ENCODE measurements at places on chromosomes 5 and 9. TPM values are rescaled to one million over a fixed set of nuclear protein-coding genes. Genes with fewer than 3 reads are reported as not detected.

DNA sequence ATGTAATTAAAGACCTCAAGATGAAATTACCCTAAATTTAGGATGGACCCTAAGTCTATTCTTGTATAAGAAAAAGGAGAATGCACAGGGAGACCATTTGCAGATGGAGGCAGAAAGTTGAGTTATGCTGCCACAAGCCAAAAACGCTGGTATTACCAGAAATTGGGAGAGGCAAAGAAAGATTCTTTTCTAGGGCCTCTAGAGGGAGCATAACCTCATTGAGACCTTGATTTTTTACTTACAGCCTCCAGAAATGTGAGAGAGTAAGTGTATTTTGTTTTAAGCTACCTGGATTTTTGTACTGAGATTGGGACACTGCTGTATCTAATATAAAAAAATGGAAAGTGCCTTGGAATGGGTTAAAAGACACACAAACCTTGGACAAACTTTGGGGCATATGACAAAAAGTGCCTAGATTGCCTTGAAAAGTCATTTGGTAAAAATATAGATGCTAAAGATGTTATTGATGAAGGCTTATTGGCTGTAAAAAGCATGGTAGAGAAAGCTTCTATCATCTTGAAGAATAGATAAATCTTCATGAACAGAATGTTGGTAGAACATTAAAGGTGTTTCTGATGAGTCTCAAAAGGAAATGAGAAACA, 174.7 kb upstream of the PRDM9 start:
- H3K4me3 ChIP-seq, result no peak overlapping the region
- H3K27me3 ChIP-seq, result no peaks in the 10 kb centered on the region
- H3K36me3 ChIP-seq, result no peaks in the 10 kb centered on the region
- H3K27ac ChIP-seq, result no peak overlapping the region
- H3K4me1 ChIP-seq, result no peaks in the 10 kb centered on the region

DNA sequence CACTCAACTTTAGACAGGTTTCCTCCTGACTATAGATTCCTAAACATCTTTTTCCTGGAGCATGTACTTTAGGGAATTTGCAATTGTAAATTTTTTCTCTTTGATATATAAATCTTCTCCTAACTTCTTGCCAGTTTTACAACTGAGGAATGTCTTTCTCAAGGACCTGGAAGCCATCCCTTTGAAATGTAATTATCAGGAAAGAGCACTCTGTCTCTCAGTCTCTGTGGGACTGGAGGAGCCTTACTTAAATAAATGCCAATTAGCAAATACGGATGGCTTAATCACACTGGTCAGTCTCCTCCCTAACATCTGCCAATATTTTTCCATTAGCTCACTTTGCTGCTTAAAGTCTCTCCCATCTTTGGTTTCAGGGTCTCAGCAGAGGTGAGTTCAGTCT, 344.3 kb upstream of the ARRDC3 start:
- no peaks in the 10 kb centered on the region for H3K27me3 ChIP-seq
- no peak overlapping the region for H3K4me3 ChIP-seq
- H3K27ac ChIP-seq, result no peak overlapping the region
- no peaks in the 10 kb centered on the region for H3K36me3 ChIP-seq
- DNase-seq, result no peak

DNA sequence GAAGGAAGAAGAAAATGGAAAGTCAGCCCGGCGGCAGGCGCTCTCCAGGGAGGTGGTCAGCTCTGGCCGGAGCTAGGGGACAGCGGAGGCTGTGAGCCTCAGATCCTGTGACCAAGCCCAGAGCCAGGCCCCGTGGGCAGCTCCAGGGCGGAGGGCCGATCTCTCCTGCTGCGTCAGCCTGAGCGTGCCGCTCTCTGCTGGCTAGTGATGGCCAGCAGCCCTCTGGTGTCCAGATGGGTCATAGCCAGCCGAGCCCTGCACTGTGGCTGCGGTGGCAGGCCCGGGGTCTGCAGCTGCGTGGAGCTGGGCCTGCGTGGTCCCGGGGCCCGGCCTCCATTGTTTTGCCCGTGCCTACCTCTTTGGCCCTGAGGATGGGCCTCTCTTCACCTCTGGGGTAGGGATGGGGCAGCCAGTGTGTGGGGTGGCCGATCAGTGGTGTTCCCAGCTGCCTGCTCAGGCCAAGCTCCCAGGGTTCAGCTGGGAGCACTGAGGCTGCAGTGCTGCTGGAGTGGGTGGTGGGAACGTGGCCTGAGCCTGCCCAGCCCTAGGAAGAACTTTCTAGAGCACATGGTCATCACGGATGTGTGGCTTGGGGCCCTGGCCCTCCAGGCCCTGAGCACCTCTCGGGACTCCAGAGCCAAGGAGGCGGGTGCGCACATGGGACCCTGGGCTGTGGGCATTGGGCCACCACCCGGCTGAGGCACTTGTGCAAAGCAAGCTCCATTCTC, 17.1 kb upstream of the NRARP start:
- H3K36me3 ChIP-seq, result no peaks in the 10 kb centered on the region
- DNase-seq, result peak; percentile 62
- H3K27me3 ChIP-seq, result no peaks in the 10 kb centered on the region
- H3K4me1 ChIP-seq, result peaks cover 4% of the 10 kb centered on the region
- no peak overlapping the region for H3K4me3 ChIP-seq

- H3K27ac ChIP-seq, result peak overlapping the region; percentile 67
- peaks cover 13% of the 10 kb centered on the region for H3K36me3 ChIP-seq
- H3K4me1 ChIP-seq, result peaks cover 13% of the 10 kb centered on the region
- no peaks in the 10 kb centered on the region for H3K27me3 ChIP-seq
These were observed 26.9 kb upstream of the FAM120AOS start for GRCh38 chr9:93480262-93480661.

Gene NEUROG1
- not detected for polyA plus RNA-seq

- peak overlapping the region; percentile 95 for H3K27ac ChIP-seq
- peaks cover 12% of the 10 kb centered on the region for H3K4me1 ChIP-seq
- peak; percentile 68 for DNase-seq
- H3K27me3 ChIP-seq, result no peaks in the 10 kb centered on the region
- peak overlapping the region; percentile 91 for H3K4me3 ChIP-seq
- no peaks in the 10 kb centered on the region for H3K36me3 ChIP-seq
These were observed 572 bp downstream of the NR4A3 start for GRCh38 chr9:99822109-99822805.

Gene HDAC3
- polyA plus RNA-seq, result 104 TPM

DNA sequence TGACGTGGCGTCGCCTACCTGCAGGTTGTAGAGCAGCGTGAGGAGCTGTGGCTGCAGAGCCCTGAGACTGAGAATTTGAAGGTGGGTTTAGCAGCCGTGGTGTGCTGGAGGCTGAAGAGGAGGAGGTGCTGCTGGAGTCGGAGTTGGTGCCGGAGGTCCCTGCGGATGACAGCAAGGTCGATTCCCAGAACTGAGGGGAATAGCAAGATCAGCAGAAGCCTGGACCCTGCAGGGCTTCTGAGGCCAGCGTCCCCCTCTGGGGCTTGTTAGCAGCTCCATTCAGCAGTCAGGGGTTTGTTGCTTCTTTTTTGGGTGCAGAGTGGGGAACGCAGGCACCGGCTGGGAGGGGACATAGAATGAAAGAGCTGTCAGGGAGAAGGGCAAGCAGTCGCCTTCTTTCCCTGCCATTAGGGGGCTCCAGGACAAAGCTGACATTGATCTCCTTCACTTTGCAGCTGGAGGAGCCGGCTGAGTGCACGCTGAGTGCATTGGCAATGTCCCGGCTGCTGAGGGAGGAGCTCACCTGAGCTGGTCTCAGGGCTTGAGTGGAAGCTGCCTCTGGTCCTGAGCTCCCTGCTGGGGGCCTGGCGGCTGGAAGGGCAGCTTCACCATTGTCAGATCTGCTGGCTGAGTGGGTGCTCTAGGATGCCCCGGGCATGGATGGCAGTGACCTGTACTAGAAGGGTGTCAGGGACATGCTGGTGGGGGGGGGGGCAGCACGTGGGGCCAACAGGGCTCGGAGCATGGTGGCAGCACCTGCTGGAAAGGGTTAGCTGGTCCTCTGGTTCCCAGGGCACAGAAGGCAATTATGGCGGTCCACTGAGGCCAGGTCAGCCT, 20.8 kb downstream of the OBP2B start:
- H3K27ac ChIP-seq, result no peak overlapping the region
- peak; percentile 57 for DNase-seq
- H3K36me3 ChIP-seq, result no peaks in the 10 kb centered on the region
- H3K27me3 ChIP-seq, result peaks cover 50% of the 10 kb centered on the region

- no peak overlapping the region for H3K4me3 ChIP-seq
- no peaks in the 10 kb centered on the region for H3K27me3 ChIP-seq
- H3K36me3 ChIP-seq, result no peaks in the 10 kb centered on the region
- H3K27ac ChIP-seq, result no peak overlapping the region
- DNase-seq, result no peak
- H3K4me1 ChIP-seq, result no peaks in the 10 kb centered on the region
These were observed 159.0 kb downstream of the TUSC1 start for GRCh38 chr9:25519286-25519685.

- no peaks in the 10 kb centered on the region for H3K36me3 ChIP-seq
- H3K27me3 ChIP-seq, result no peaks in the 10 kb centered on the region
- H3K4me3 ChIP-seq, result no peak overlapping the region
- DNase-seq, result no peak
- H3K27ac ChIP-seq, result no peak overlapping the region
These were observed 24.8 kb upstream of the OBP2B start for GRCh38 chr9:133233681-133234432.

DNA sequence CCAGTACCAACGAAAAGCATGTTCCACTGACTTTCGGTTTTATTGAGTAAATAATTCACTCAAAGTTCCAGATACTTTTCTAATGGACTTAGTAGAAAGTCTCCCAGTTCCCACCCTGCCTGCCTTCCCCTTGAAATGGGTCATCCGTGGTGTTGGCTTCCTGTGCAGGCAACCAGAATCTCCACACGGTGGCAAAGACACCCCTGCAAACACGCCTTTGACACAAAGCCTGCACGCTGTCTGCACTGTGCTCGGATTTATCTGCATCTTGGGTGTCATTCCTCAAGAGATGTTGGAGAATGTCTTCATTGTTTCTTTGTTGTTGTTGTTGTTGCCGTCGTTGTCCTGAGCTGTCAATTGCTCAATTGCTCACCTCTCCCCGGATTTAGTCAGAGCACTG, 150.0 kb upstream of the IRX2 start:
- no peak overlapping the region for H3K4me3 ChIP-seq
- no peaks in the 10 kb centered on the region for H3K27me3 ChIP-seq
- no peak for DNase-seq

DNA sequence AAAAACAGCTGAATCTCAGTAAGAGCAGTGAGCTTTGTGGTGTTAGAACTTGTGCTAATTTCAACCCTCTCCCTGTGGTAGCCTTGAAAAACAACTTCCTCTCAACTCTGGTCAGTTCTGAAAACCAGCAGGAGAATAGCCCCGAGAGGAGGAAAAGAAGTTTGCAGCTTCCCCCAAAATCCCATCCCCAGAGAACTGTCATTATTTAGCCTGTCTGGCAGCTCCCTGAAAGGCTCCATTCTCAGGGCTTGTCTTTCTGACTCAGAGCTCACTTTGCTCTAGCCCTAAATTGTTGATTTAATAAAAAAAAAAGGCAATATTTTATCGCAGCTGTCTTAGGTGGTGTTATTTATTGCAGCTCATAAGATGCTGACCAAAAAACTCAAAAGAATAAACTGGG, 11.4 kb upstream of the SLC45A2 start:
- no peak overlapping the region for H3K4me3 ChIP-seq
- H3K4me1 ChIP-seq, result peaks cover 5% of the 10 kb centered on the region
- no peaks in the 10 kb centered on the region for H3K27me3 ChIP-seq
- H3K36me3 ChIP-seq, result peaks cover 11% of the 10 kb centered on the region
- no peak for DNase-seq

DNA sequence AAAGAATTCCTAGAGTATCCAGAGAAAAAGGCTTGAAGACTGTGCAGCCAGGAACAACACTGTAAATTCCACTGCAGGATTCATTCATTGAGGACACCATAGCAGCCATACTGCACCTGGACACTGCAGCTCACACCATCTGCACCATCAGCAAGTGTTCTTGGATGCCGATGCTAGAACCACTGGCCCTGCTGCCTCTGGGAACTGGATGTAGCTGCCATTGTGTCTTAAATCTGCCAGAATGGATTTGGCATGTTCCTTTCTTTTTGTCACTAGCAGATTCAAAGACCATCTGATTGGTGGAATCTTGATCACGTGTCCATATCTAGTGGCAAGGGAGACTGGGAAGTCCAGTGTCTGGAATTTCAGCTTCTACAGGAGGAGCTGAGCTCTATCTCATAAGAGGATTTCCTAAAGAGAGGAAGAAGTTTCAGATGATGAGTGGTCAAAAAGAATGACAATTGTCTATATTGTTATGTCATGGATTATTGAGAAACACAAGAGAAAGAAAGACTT, 278.3 kb upstream of the ANKRD55 start:
- no peak for DNase-seq
- peaks cover 7% of the 10 kb centered on the region for H3K4me1 ChIP-seq
- H3K27ac ChIP-seq, result no peak overlapping the region
- H3K27me3 ChIP-seq, result no peaks in the 10 kb centered on the region
